ENCODE measurements at places on chromosomes 5 and 9.

GRCh38 chr5:41127967-41128690 is 57.0 kb upstream of the MROH2B start:
- no peak for DNase-seq

DNA sequence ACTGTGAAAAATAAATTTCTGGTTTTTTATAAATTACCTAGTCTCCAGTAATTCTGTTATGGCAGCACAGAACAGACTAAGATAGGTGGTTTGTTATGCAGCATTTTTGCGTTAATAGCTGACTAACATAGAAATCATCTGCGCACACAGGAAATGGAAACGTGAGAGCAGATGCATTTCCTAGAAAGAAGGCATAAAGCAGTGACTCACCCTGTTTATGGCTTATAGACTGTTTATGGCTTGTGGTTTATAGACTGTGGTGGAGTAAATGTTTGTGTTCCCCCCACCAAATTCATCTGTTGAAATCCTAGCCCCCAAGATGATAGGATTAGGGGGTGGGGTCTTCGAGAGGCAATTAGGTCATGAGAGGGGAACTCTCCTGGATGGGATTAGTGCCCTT is 18.3 kb upstream of the OSMR start:
- DNase-seq = peak; percentile 54

DNA sequence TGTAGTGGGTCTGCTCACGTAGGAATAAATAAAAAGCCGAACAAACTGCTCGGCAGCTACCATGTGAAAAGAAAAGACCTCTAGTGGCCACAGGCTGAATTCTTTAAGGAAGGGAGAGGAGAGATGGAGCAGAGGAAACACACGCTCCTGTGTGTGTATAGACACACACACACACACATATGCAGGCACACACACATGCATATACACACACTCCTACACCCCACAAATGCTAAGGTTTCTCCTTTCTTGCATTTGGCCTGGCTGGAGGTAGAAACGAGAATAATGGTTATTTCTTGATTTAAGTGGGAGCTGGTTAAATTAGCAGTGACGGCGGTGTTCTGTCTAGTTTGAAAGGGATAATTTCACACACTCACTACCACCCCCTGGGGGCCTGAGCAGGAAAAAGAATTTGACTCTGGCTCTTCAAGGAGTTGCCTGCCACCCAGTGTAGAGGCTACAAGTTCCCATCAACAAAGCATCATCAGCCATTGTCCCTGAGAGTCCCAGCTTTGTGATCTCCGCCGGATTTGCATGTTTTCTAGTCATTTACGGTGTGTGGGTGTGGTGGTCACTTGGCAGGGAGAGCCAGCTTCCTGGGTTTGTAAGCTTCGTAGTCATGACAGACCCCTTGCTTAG is at the start of gene INSYN2B:
Gene INSYN2B (minus strand): TSS at position 78 of the 636 bp plus-strand sequence. CDS start 96,597 bp downstream, outside the sequence.
- DNase-seq = peak; percentile 87

GRCh38 chr9:16001856-16002255 is 449.0 kb downstream of the CCDC171 start:
- DNase-seq = peak; percentile 39

GRCh38 chr5:54226215-54226614 is 84.2 kb downstream of the ARL15 start:
- DNase-seq = no peak

GRCh38 chr5:146799671-146800070 is 78.9 kb downstream of the PPP2R2B start:
- DNase-seq = no peak

GRCh38 chr5:96627792-96628398 is 34.3 kb upstream of the CAST start:
- DNase-seq = no peak

DNA sequence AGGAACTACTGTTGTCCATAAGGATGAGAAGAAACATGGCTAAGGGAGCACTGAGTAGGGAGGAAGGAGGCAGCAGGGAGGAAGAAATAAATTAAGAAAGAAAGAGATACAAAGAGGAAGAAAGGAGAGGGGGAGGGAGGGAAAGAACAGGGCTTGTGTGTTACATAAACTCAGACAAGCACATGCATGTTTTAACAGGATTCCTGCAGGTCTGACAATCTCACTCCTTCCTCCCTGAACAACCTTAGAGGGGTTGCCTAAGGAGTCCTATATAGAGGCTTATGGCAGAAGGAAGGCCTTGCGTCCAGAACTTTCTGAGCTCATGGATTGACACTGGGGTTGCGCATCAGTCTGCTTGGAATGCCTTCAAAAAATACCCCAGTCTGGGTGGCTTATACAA is 4.2 kb upstream of the KCNIP1 start:
- no peak for DNase-seq

DNA sequence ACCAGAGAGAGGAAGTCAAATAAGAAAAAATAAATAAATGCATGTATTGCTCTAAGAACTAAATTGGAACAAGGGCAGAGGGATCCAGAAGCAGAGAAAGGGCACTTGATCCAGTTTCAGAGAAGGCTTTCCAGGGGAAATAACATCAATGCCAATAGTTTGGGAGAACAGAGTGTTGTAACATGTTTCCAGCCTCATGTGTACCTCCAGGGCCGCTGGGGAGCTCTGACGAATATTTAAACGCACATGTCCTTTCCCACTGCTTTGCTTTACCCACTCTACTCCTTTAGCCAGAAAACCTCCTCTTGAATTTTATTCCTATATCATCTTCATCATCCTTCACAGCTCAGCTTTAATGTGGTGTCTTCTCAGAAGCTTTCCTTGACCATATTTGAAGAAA is 233.7 kb downstream of the ENC1 start:
- no peak for DNase-seq

DNA sequence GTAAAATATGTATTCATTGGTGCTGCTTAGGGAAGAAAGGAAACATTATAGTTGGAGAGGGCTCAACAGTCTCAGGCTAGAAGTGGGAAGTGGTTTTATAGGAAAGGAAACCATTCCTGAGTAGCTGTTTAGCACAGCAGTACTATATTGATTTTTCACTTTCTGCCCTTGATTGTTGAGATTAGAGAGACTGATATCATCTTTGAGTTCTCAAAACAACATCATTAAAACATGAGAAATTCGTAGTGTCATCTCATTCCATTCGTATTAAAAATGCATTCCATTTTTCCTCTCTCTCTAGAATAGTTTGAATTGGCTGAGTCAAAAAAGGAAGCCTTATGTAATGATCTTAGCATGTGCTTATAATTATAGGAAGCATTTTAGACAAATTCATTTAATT is 14.1 kb downstream of the POLR3G start:
- DNase-seq = peak; percentile 65

DNA sequence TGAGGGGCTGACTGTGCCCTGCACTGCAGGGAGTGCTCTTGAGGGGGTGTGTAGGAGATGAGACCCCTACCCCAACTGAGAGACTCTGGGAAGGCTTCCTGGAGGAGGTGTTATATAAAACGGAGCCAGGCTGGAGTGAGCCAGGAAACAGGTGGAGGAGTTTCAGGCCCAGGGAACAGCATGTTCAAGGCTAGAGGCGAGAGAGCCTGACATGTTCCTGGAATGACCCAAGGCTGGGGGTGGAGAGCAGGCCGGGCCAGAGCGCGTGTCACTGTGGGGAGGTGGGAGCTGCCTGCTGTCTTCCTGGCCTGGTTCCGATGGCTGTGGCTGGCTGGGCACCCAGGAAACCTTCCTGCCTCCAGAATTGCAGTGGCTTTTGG is 48.7 kb downstream of the RXRA start:
- DNase-seq = no peak

DNA sequence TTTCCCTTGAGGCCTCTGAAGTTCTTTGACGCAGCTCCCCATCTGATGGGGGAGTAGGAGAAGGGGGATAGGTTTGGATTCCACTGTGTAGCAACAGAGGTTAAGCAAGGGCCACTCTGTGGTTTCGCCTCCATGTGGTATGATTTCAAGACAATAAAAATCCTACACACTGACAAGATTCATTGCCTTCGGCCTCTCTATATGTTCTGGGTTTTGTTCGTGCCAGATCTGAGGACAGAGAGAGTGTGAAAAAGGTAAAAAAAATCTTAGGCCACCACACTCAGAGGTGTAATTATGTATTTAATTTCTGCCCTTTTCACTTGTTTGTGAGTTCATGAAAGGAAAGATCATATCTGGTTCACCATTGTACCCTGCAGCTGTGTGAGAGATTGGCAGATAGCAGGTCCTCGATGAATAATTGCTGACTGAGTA is 715.2 kb upstream of the ZNF608 start:
- peak; percentile 42 for DNase-seq

GRCh38 chr9:5560443-5561100 is 50.2 kb downstream of the PDCD1LG2 start:
- no peak for DNase-seq

- DNase-seq = peak; percentile 27
These were observed 7.2 kb downstream of the GAPT start for GRCh38 chr5:58498340-58498942.

- DNase-seq = peak; percentile 43
These were observed 17.4 kb downstream of the C9orf85 start for GRCh38 chr9:71928806-71929205.

DNA sequence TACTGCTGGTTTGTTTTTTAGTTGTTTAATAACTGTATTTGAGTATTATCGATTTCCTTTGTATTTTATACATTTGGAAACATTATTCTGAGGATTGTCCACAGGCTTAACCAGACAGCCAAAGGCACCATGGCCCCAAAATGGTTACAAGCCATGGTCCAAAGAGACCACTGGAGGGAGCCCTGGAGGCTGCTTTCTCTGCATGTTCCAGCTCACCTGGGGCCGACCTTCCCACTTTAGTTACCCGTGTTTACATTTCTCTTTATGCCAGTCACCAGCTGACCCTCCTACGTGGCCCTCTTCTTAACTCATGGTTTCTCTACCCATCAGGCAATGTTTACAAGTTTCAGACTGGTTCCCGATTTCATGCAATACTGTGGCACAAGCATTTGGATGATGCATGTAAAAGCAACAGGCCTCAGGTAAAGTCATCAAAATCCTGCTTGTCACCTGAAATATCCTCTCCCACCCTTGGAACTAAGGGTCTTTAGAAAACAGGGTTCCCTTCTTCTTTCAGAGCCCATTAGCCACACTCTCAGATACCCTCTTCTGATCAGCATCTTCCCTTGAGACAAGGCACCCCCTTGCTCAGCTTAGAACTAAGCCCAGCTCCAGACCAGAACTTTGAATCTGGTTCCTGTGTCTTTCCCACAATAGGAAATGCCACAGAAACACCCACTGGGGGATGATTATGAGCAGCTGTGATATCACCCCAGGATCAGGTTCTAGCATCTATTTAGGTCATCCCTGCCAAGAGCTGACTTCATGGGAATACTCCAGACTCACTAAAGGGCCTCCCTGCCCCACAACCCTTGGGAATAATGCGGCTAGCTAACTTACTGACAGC is 49.9 kb upstream of the GARNL3 start:
- DNase-seq = peak; percentile 53

- no peak for DNase-seq
These were observed 131.6 kb upstream of the RASA1 start for GRCh38 chr5:87136096-87136495.

GRCh38 chr5:35833224-35833623 is 23.5 kb upstream of the IL7R start:
- no peak for DNase-seq

- DNase-seq = peak; percentile 91
These were observed 221.3 kb upstream of the TAS2R1 start for GRCh38 chr5:9851458-9851857.

GRCh38 chr9:34928921-34929320 is 29.2 kb upstream of the PHF24 start:
- DNase-seq = no peak

DNA sequence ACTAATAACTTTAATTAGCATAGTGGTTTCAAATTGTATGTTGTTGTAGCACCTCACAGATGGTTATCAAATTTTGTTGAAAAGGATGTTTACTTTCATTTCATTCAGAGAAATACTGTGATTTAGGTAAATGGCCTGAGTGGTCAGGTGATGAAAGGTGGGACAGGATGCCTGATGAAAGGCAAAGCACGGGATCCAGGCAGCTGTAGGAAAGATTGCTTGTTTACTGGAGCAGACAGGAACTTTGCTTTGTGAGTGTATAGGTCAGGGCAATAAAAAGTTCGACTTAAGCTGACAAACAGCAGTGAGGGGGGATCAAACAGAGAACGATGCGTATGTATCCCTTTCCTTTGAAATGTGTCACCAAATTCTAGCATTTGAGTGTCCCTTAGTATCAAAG is 19.0 kb downstream of the KIAA1958 start:
- DNase-seq = no peak

- DNase-seq = no peak
These were observed 119.7 kb upstream of the ELL2 start for GRCh38 chr5:96081276-96081858.

GRCh38 chr5:10420468-10420867 is 21.2 kb upstream of the ROPN1L start:
- DNase-seq = no peak

GRCh38 chr9:137960496-137960895 is 82.9 kb downstream of the CACNA1B start:
- no peak for DNase-seq

DNA sequence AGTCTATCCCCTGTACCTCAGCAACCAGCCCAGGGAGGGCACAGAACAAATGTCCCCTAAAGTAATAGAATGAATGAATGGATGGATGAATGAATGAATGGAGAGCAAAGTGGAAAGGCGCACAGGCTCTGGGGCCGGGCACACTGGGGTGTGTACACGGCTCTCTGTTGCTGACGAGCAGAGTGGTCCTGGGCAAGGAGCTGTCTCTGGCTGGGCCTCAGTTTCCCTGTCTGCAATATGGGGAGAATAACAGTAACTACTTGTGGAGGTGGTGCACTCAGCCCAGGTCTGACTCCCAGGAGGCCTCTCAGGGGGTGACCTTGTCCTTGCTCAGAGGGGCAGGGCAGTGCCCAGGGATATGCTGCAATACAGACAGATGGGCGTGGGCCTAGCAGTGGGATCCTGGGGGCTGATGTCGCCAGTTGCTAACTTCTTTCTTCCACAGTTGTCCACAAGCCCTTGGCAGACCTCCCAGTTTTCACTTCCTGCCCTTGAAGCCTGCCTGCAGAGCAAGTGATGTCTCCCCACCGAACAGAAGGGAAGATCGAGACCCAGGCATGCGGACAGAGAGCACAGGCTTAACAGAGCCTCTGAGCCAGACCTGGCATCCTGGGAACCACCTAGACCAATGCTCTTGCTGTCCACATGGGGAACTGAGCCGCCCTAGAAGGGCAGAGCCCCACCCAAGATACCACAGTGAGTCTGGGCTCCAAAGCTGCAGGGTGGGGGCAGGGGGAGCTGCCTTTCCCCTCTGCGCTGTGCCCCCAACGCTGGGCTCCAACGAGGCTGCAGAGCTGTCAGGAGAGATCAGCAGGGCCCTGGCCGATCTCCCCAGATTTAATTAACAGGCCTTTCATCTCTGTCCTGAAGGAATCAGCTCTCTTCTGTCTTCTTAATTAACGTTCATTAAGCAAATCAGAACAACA is 13.6 kb upstream of the LAMC3 start:
- DNase-seq = peak; percentile 72

DNA sequence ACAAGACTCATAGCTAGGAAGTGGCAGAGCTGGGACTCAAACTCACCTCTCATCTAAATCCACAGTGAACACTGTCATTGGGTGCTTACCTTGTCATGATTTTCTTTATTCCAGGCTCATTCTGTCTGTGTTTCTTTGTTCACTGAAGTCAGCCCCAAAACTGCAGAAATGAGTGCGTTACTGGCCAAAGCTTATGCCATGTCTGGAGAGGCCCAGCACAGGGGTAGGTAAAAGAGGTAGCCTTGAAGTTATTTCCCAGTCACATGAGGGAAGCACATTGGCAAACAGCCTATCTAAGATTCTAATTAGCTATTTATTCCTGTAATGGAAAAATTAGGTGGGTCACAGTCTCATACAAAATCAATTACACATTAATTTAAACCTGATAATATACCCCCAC is 29.8 kb downstream of the TTC23L start:
- DNase-seq = no peak

- DNase-seq = no peak
These were observed 32.0 kb downstream of the TBCA start for GRCh38 chr5:77744116-77744515.

All from fibroblast of skin of abdomen (primary cell).